ENCODE measurements at places on chromosomes 7 and 10.

DNA sequence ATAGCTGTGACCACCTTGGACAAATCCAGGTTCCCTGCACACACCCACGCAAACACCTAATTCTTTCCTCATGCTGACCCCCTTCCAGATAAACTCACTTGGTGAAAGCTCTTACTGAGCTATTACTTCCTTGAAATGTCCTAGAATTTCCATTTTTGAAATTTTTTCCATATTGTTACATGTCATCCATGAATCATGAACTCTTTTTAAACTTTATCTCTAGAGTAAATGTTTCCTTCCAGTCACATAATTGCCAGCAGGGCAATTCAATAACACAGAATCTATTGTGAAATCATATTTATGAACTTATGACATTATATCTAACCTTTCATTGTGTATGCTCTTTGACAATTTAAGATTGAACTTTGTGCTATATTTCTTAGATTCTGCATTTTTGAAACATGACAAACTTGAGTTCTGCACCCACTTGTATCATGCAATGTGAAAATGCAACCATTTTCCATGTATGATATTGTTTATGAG, 26.8 kb upstream of the FGL2 start:
- no peak for DNase-seq

GRCh38 chr10:329361-330099, 194.3 kb downstream of the ZMYND11 start:
- peak; percentile 57 for DNase-seq

- DNase-seq: no peak
Measured at GRCh38 chr7:2830609-2831376, 13.3 kb downstream of the GNA12 start.

- peak; percentile 85 for DNase-seq
Measured at GRCh38 chr10:100286051-100287033, at the start of gene BLOC1S2. TSS of gene BLOC1S2 (minus strand) at chr10:100286680. CDS start at chr10:100286659, 21 bp downstream.

DNA sequence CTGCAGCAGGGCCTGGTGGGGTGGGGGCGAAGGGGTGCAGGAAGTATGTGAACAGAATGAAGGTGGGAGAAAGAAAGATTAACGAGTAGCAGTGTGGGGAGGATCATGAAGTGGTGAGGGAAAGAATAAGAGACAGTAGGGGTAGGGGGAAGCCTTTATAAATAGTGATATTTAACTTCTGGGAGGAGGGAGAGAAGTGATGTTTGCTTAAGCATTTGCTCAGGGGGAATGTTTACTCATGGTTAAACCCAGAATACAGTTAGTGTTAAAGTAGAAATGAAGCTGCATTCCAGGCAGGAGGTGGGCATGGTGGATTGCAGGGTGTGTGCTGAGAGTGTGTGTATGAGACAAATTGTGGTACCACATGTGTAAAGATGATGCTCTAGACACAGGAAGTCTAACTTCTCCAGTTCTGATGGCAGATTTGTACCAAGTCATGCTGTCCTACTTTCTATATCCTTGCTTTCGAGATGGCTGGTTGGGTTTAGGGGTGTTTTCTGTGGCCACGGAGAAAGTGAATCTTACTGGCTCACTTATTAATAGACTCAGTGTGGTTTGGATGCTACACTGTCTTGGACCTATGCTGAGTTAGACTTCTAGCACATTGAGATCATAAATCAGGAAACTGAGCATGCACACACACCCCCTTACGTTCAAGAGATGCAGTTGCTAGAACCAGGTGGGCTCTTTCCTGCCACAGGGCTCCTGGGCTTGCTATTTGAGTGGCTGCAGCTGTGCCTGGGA, 10.6 kb upstream of the DNMBP start:
- DNase-seq: peak; percentile 48

- DNase-seq: no peak
Measured at GRCh38 chr10:3780771-3781467, 4.1 kb downstream of the KLF6 start.

GRCh38 chr10:30591249-30591670, 38.3 kb downstream of the LYZL2 start:
- DNase-seq: peak; percentile 52

- no peak for DNase-seq
Measured at GRCh38 chr10:45399113-45399512, 25.1 kb downstream of the ALOX5 start.

DNA sequence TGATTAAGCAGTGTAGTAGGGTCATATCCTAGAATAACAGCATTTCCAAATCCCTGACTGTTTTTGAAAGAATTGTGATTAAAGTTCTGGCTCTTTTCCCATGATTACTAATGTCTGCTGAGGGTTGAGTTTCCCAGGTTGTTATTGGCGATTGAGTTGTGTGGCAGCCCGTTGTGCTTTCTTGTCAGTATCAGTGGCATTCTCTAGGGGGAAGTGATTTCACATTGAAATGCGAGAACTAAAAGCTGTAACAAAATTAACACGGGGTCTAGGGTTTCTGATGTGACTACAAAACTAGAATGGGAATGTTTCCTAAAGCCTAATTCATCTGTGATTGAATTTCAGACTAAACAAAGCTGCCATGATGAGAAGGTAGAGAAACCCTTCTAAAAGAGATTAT, 349.4 kb downstream of the EXOC4 start:
- peak; percentile 5 for DNase-seq

GRCh38 chr7:64045301-64046040, at the start of gene ZNF727:
TSS of gene ZNF727 (plus strand) at chr7:64045434. CDS start at chr7:64045622, 188 bp downstream.
- peak; percentile 17 for DNase-seq

- no peak for DNase-seq
Measured at GRCh38 chr10:100736809-100737354, 8.5 kb upstream of the PAX2 start.

DNA sequence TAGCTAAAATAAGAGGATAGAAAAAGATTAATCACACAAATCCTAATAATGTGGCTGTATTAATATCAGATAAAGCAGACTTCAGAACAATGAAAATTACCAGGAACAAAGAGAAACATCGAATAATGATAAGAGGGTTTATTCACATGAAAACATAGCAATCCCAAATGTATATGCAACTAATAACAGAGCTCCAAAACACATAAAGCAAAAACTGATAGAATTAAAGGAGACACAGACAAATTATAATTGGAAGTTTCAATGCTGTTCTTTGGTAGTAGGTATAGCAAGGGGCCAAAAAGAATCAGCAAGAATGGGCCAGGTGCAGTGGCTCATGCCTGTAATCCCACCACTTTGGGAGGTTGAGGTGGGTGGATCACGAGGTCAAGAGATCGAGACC, 23.4 kb upstream of the DNAAF5 start:
- DNase-seq: no peak

DNA sequence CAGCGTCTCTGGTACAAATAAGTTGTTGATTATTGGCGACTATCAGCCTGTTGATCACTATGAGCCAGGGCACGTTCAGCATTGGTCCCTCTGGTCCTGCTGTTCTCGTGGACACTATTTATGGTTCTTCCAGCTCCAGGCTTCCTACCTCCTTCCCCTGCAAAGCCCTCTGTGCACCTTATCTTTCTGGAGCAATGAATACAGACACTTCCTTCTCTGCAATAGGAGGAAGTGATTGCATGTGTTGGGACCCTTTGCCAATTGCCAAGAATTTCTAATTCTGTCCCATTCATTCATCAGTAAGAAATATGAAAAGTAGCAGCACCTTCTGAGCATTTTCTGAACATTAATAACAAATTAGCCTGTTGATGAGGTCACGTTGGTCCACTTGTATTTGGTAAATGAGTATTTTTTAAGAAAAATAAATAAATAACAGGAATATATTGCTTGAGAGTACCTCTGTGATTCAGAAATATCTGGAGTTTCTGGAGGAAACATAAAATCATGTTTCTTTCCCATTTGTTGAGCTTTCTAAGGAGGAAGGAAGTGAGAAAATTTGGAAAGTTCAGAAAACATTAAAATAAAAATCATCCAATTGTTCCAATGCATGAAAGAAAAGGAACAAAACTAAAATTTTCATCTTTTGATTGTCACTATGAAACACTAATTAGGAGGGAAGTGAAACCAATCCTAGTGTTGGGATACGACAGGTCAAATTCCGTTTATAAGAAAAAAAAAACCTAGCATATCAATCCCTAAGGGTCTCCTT, 259.1 kb upstream of the KLF6 start:
- DNase-seq: no peak

- DNase-seq: no peak
Measured at GRCh38 chr7:55546814-55547213, 25.5 kb downstream of the VOPP1 start.

DNA sequence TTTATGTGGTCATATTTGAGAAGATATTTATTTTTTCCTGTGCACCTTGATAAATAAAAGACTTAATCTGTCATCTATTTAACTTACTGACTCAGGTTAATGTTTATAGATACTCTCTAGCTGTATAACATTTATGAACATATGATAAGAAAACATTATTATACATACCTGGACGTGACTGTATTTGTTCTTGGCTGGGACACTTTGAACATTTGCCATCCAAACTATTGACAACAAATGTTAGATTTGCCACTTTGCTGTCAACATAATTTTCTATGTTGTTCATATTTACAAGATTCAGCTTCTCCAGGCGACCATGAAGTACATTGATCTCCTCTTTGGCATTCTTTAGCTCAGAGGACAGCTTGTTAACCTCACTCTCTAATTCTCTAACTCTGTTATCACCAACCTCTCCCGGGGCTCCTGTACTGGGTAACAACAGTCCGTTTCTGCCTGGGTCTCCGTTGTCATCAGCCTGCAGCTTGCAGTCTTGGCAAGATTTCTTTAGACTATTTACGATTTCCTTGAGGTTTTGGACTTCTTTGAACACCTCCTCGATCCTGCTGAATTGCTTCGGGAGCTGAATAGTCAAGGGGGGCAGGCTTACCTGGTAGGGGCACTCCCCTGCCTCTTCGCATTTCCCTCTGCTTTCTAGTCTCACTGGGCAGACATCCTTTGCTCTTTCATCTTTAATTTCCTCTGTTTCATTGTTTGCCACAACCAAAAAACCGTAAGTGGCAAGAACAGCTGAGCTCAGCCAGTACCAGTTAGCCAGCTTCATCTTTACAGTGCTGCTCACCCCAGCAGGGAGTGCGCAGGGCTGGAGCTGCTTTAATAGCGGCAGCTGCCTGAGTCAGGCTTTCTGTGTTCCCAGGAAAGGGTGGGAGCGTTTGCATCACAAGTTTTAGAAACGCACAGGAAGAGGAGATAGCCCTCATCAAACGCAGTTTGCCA, at the start of gene FGL2:
FGL2 (minus strand) TSS at position 807 of the 954 bp plus-strand sequence; CDS start at position 781, 26 bp downstream.
- DNase-seq: peak; percentile 60

DNA sequence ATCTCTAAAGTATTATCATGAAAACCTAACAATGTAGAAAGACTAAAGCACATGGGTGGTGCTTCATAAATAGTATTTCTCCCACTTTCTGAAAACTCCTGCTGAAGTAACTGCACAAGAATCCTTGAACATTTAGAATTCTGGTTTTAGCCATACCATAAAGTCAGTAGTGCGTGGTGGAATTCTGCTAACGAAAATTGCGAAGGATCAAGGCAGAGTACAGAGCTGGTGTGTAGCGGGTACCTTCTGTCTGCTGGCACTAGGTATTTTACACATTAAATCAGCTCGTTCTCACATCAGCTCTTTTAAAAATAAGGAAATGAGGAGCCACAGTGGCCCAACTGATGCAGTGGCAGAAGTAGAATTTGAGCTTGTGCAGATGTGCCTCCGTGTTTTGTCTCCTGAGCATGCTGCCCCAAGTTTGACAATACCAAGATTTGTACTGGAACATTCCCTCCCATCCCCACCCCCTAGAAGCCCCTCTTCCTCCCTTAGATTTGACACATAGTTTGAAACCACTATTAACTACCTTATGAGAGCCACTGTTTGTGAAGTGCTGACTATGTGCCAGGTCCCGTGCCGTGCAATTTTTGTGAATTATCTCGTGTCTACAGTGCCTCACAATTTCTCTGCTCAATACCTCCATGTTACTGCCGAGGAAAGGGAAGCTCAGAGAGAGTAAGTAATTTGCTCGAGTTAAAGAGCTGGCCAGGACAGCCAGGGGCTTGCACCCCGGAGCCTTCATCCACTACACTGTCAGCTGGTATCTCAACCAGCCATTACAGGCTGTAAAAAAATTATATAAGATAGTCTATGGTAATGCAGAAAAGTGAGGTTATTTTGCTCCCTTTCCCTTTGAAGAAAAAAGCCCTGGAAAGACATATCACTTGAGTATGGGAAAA, 66.9 kb downstream of the EGFR start:
- DNase-seq: no peak

Data from MM.1S (cell line).